ENCODE measurements at places on chromosomes 16 and 17.

GRCh38 chr17:73096866-73097265 lies 4.4 kb upstream of the SLC39A11 start:
- no peak for DNase-seq

DNA sequence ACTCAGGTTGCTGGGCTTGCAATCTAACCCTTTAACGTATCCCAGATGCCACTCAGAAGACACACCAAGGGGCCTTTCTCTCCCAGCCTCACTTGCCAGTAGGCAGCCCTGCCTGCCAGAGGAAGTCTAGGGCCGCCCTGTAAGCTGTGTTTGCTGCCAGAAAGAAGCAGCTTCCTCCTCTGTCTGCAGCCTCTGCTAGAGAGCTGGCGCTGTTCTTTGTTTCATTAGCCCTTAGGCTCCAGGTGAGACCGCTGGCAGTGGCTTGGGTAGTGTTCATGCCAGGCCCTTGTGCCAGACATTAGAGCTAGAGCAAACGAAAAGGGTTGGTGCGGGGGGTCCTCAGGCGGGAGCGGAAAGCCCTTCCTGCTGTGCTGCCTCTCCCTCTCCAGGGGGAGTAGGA lies 8.9 kb downstream of the CTRL start:
- DNase-seq = no peak

DNA sequence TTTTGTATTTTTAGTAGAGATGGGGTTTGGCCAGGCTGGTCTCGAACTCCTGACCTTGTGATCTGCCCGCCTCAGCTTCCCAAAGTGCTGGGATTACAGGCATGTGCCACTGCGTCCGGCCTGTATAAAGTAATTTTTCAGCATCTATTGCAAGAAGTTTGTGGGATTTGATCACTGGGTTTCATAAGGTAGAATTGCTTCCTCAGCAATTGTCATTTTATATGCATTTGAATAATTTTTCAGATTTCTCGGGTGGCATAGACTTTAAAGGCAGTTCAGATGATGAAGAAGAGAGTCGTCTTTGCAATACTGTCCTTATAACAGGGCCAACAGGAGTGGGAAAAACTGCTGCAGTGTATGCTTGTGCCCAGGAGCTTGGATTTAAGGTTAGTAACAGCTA lies 37.0 kb downstream of the TEFM start:
- DNase-seq = no peak

DNA sequence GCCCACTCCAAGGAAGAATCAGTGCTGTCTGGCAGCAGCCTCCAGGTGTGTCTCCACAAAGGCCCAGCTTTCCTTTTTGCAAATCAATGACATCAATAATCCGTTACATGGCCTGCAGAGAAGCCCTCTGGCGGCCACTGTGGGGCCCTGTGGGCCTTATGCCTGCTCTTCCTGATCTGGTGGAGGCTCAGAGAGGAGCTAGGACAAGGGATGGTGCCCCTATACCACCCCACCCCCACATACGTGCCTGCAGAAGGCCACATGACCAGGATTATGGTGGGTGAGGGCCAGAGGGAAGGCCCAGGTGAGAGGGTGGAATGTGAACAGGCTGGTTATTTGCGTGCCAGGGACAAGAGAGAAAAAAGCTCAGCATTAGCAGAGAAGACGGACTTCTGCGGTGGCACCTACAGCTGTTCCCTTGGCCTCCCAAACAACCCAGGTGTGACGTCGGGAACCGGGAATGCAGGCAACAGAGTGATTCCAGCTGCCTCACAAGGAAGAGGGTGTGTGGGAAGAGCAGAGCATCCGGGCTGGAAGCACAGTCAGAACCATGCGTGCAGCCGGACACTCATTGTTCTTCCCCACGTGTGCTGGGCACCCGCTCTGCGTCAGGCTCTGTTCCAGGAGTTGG lies 22.5 kb downstream of the EIF4A3 start:
- no peak for DNase-seq

- DNase-seq = no peak
Observed at GRCh38 chr17:77657839-77658238, 300.7 kb upstream of the TNRC6C start.

- no peak for DNase-seq
Observed at GRCh38 chr17:60717814-60718213, 40.2 kb downstream of the BCAS3 start.

- DNase-seq = no peak
Observed at GRCh38 chr16:50365791-50366575, 2.8 kb downstream of the BRD7 start.

DNA sequence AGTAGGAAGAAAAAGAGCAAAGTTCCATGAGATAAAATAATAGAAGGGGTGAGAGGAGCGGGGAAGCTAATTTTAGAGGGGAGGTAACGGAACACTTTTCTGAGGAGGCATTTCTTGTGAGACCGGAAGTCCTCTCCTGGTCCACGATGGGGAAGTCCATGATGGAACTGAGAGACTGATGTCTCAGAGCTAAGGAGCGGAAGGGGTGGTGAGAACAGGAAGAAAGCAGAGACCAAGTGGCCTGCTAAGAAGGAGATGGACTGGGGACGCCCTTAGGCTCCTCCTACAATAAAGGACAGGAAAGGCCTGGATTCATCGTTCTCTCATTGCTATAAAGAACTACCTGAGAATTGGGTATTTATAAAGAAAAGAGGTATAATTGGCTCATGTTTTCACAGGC lies 59.4 kb downstream of the ADAMTS18 start:
- DNase-seq = no peak

DNA sequence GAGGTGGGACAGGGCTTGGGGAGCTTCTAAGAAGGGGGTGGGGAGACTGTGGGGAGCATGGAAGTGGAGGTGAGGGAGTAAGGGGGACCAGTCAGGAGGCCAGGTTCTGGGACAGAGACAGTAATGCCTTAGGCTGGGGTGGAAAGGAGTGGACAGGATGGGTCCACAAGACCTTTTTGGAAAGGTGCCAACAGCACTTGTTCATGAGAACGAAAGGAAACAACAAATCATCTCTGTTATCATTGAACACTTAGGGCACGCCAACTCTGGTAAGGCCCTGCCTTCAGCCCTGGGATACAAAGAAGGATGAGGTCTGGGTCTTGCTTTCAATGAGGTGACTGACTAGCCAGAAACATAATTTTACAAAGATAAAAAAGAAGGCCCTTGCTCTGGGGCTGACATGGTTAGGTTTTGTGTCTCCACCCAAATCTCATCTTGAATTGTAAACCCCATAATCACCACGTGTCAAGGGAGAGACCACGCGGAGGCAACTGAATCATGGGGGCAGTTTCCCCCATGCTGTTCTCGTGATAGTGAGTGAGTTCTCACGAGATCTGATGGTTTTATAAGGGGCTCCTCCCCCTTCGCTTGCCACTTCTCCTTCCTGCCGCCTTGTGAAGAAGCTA lies 113.8 kb downstream of the SLC39A11 start:
- DNase-seq = no peak

DNA sequence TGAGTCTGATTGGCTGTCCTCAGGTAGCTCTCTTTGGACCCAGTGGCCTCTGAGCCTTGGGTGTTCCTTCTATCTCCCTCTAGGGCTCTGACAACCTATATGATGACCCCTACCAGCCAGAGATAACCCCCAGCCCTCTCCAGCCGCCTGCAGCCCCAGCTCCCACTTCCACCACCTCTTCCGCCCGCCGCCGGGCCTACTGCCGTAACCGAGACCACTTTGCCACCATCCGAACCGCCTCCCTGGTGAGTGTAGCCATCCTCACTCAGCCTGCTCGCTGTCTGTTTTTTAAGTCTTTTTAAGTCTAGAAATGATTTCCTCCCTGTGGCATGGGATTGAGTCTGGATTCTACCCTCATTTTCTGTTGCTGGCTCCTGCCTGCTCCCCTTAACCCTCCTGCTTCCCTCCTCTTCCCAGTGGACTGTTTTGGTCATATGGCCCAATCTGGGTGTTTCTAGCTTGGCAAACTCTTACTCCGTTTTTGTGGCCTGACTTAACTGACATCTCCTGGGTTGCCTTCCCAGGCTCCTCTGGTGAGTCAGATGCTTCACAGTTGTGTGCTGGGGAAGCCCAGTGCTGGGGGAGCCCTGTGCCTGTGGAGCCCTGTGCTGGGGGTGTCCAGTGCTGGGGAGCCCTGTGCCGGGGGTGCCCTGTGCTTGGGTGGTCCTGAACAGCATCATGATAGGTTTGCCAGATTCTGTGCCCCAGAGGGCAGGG lies 9.9 kb downstream of the TAOK2 start:
- no peak for DNase-seq

- no peak for DNase-seq
Observed at GRCh38 chr17:42850954-42851353, at the start of gene AOC3. Gene AOC3 (plus strand): TSS chr17:42851199. CDS start chr17:42851344, 145 bp downstream.

DNA sequence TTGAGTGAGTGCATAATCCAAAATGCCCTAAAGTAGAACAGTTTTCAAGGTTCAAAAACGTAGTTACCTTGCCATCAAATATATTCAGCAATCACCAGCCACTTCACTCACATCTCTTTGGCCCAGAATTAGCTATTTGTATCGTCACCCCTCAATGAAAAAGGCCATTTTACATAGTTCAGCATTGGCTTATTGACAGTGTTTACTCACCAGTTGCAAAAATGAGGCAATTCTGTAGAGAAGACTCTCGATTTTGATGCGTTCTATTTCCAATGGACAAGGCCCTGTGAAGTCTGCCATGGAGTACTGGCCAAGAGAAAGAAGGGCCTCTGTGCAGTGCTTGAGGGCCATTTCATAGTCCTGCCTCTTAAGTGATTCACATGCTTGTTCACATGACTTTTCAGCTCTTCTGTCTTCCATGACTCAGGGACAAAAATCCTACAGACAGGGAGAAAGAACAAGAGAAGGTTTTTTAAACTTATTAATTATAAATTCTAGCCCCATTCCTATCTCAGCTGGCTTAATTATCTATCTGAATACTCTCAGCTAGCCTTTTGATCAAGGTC lies 26.5 kb downstream of the HELZ start:
- DNase-seq = no peak

DNA sequence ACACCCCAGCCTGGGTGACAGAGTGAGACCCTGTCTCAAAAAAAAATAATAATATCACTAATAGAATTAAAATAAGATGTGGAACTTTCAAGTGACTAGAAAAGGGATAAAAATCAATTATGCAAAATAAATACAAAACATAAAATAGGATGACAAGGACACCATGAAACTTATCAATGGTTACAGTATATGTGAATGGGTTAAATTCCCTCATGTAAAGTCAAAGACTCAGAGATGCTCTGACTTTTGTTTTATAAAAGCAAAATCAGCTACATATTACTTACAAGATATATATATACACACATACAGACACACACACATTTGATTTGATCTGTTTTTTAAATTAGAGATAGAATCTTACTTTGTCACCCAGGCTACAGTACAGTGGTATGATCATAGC lies 33.5 kb upstream of the SCNN1B start:
- DNase-seq = no peak

DNA sequence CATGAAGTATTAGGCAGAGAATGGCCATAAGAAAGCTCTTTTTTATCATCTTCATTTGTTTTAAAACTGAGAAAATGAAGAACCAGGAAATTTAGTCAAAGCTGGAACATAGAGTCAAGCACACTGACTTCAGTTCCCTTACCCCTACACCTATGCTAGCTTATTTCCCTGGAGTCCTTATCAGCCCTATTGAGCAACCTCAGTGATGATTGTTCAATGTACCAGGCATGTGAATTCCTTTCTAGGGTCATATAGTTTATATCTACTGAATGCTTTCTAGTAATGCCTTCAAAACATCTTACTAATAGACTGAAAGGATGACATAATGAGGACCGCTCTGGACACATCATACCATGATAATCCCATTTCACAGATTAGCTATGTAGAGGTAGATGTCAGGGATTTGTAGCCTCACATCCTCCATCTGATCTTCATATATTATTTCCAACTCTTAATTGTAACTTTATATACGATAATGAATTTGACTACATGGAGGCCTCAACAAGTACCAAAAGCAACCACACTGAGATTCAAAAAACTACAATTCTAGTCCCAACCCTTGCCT lies 460.4 kb upstream of the DYNLRB2 start:
- no peak for DNase-seq

- no peak for DNase-seq
Observed at GRCh38 chr17:51500454-51500853, 240.1 kb downstream of the UTP18 start.

GRCh38 chr17:31807846-31808245 lies 51.2 kb downstream of the COPRS start:
- no peak for DNase-seq

- DNase-seq = no peak
Observed at GRCh38 chr17:79002291-79002690, 7.3 kb downstream of the CANT1 start.

DNA sequence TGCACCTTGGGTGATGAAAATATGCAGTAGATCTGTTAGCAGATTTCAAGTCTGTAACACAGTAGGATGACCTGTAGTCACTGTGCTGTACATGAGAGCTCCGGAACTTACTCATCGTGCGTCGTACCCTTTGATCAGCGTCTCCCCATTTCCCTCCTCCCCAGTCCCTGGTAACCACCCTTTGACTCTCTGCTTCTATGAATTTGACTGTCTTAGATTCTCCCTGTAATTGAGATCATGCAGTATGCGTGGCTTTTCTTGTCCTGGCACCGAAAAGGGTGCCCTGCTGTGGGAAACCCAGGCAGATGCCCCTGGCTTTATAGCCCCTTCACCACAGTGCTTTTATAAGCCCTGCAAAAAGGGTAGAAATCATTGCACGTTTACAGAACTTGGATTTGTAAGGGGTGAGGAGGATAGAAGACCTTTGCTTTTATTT lies 20.5 kb downstream of the CLEC16A start:
- DNase-seq = peak; percentile 51

GRCh38 chr17:64472564-64472963 lies 23.6 kb downstream of the MILR1 start:
- DNase-seq = no peak

DNA sequence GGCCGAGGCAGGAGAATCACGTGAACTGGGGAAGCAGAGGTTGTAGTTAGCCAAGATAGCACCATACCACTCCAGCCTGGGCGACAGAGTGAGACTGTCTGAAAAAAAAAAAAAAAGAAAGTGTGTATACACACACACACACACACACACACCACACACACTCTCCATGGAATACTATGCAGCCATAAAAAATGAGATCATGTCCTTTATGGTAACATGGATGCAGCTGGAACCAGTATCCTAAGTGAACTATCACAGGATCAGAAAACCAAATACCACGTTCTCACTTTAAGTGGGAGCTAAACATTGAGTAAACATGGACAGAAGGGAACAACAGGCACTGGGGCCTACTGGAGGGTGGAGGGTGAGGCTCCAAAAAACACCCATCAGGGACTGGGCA lies 16.7 kb downstream of the NDUFAB1 start:
- DNase-seq = no peak

- DNase-seq = peak; percentile 4
Observed at GRCh38 chr16:89695875-89696669, 5.4 kb downstream of the SPATA2L start.

GRCh38 chr16:83936581-83937165 lies 16.4 kb upstream of the OSGIN1 start:
- DNase-seq = no peak

GRCh38 chr17:76397687-76398522 lies 13.5 kb downstream of the SPHK1 start:
- peak; percentile 90 for DNase-seq
